ENCODE measurements at places on chromosomes 16 and 17. TPM values are rescaled to one million over a fixed set of nuclear protein-coding genes. Genes with fewer than 3 reads are reported as not detected.
A peak's percentile ranks its signal among the peaks of the same experiment; 100 is the strongest.

LPO gene
- not detected for total RNA-seq

HOXB8 gene
- total RNA-seq = 4.2 TPM

HS3ST3B1 gene
- not detected for total RNA-seq

NGFR gene
- total RNA-seq = 0.07 TPM

ALDH3A1 gene
- not detected for total RNA-seq

- no peak for DNase-seq
- no peak overlapping the region for H3K4me3 ChIP-seq
- no peaks in the 10 kb centered on the region for H3K27me3 ChIP-seq
- H3K27ac ChIP-seq = no peak overlapping the region
Observed at GRCh38 chr17:82849076-82849945, 9.5 kb upstream of the ZNF750 start.

DNA sequence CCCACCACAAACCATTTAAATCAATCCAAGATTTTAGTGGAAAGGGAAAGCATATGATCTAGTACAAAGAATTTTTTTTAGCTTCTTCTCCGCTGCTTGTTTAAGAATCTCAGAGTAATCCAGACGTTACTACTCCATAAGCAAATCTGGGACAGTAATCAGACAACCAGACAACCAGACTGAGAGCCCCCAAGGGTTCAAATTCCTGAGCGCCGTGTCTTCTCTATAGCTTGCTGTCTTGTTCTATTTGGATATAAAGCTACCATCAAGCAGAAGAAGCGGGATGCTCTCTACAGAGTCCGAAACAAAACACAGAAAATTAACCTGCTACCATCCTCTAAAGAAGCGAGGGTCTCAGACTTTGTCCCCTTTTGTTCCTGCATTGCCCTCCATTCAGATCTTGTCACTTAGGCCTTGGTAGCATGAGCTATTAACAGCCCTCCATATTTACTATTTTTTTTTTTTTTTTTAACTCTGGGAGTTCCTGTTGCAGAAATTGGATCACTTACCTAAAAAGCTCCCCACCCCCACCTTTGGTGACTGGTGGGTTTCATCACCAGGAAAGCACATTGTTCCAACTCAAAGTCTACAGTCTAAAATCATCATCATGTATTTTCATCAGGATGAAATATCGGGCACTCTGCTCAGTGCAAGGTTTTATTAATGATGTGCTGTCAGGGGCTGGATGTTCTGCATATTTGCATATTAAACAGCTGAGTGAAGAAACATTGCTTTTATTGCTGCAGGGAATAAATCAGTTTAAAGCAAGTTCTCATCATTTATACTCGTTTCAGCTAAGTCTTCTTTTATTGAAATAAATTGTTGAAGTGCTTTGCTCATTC is 576.7 kb downstream of the WWOX start:
- no peaks in the 10 kb centered on the region for H3K27me3 ChIP-seq
- H3K36me3 ChIP-seq = no peaks in the 10 kb centered on the region
- DNase-seq = peak; percentile 27
- no peaks in the 10 kb centered on the region for H3K4me1 ChIP-seq

- no peak overlapping the region for H3K27ac ChIP-seq
- no peak for DNase-seq
Observed at GRCh38 chr17:45276031-45276430, 14.1 kb upstream of the SPATA32 start.

- H3K27me3 ChIP-seq = no peaks in the 10 kb centered on the region
- H3K27ac ChIP-seq = peak overlapping the region; percentile 73
- H3K36me3 ChIP-seq = no peaks in the 10 kb centered on the region
- 0 out of 2 replicates have a peak overlapping the region, but pooled peaks have one; percentile 12 for H3K4me3 ChIP-seq
- peak; percentile 70 for DNase-seq
Observed at GRCh38 chr17:48470388-48471034, 40.5 kb upstream of the SKAP1 start.

DNA sequence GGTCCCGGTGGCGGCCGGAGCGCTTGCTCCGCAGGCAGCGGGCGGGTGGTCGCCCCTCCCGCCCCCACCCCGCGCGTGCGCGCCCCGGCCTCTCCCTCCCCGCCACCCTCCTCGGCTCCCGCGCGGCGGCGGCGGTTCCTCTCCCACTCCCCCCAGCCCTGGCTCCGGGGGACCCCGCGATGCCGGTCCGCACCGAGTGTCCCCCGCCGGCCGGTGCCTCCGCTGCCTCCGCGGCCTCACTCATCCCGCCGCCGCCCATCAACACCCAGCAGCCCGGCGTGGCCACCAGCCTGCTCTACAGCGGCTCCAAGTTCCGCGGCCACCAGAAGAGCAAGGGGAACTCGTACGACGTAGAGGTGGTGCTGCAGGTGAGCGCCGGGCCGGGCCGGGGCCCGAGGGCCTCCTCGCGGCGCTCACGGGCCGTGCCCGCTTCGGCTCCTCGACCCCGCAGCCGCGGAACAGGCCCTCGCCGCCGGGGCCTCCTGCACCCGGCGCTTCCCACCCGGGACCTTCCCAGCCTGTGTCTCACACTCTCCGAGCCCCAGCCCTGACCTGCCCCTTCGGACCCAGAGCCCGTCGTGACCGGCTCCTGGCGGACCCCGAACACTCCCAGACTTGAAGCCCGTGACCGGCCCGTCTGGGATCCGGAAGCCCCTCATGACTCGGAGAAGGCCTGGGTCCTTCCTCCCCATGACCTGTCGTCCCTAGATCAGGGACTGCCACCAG is 490 bp downstream of the GID4 start:
- H3K36me3 ChIP-seq = no peaks in the 10 kb centered on the region
- DNase-seq = peak; percentile 75
- H3K27me3 ChIP-seq = no peaks in the 10 kb centered on the region
- peak overlapping the region; percentile 81 for H3K4me3 ChIP-seq
- peak overlapping the region; percentile 23 for H3K27ac ChIP-seq
- H3K4me1 ChIP-seq = peaks cover 63% of the 10 kb centered on the region

DNA sequence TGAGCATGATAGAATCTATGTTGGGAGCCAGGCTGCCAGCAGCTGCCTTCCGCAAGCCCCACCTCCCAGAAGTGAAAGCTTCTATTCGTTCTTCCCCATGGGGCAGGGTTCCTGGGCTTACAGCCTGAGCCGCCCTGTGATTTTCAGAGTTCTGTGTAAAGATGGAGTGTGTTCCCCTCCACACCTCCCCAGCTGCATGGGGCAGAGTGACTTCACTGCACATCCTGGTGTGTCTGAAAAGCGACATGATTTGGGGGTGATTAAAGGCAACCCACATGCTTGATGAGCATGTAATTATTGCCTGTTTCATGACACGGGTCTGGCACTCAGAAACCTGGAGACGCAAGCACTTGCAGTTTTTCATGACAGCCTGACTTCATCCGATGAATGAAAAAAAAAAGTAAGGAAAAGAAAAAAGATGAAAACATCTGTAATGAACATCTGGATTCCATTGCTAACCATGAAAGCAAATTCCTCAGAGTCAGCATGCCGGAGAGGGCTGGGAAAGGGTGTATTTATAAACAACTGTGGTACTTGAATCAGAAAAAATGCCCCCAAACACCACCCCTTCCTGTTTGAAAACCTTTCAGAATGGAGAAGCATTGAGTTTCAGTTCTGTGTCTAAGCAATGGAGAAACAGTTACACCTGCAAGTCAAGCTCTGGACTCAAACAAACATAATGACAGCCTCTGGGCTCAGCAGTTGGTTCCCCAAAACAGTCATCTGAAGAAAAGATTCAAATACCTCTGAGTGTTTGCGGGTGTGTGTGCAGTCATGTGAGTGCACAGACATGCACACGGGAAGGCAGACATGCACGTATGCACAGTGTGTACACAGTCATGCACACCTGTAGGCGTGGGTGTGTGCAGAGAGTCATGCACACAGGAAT is 266.0 kb downstream of the ENGASE start:
- peaks cover 11% of the 10 kb centered on the region for H3K4me1 ChIP-seq
- H3K27ac ChIP-seq = peak overlapping the region; percentile 36
- H3K27me3 ChIP-seq = no peaks in the 10 kb centered on the region

GRCh38 chr16:57007530-57007929 is 18.2 kb downstream of the NLRC5 start:
- 0 out of 2 replicates have a peak, but pooled peaks cover 5% of the 10 kb centered on the region for H3K36me3 ChIP-seq
- no peaks in the 10 kb centered on the region for H3K27me3 ChIP-seq
- peaks cover 91% of the 10 kb centered on the region for H3K4me1 ChIP-seq
- no peak overlapping the region for H3K4me3 ChIP-seq
- DNase-seq = no peak
- H3K27ac ChIP-seq = peak overlapping the region; percentile 87

DNA sequence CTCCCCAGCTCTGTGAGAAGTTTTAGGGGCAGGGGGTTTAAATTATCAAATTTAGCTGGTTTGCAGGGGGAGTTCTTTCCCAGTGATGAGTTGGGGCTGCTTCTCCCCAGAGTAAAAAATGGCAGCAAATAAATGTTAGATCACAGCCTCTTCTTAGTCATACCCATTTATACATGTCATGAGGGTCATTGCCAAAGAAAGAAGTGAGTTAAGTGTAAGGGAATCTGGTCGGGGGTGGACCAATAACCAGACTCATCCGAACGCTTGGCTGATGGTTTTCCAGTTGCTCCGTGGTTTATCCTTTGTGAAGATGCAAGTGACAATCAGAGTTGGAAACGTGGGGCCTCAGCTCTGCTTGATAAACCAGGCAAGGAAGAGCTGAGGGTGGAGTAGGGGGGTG is 87.1 kb downstream of the PLXDC1 start:
- no peak overlapping the region for H3K4me3 ChIP-seq
- H3K27me3 ChIP-seq = no peaks in the 10 kb centered on the region
- no peak overlapping the region for H3K27ac ChIP-seq
- no peaks in the 10 kb centered on the region for H3K4me1 ChIP-seq
- DNase-seq = no peak

DNA sequence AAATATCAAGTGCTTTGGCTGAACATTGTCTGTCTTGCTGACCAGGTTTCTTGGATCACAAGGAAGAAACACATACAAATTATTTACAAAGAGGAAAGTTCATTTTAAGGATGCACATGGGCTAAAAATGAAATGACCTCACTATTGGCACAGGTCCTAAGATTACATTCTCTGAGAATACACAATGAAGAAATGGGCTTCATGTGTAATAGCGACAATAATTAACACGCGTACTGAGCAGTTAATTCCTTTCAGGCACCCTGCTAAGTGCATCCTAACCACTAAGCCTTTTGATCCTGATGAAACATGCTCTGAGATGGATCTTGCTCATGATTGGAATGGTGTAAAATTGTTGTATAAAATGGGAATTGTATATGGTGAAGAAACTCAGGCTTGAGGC is 429.0 kb downstream of the HS3ST4 start:
- H3K36me3 ChIP-seq = no peaks in the 10 kb centered on the region
- no peaks in the 10 kb centered on the region for H3K4me1 ChIP-seq
- no peak overlapping the region for H3K4me3 ChIP-seq
- no peak overlapping the region for H3K27ac ChIP-seq
